Stimulated activated CD4-positive, alpha-beta T cell treated with anti-CD3 and anti-CD28 coated beads, Interleukin-1b, Interleukin-23, amount 100 ng/mL, for 1 hour (primary cell): ENCODE measurements at places on chromosomes 7 and 10.

- DNase-seq = no peak
These were observed 11.3 kb downstream of the ADAM12 start for GRCh38 chr10:126376956-126377355.

DNA sequence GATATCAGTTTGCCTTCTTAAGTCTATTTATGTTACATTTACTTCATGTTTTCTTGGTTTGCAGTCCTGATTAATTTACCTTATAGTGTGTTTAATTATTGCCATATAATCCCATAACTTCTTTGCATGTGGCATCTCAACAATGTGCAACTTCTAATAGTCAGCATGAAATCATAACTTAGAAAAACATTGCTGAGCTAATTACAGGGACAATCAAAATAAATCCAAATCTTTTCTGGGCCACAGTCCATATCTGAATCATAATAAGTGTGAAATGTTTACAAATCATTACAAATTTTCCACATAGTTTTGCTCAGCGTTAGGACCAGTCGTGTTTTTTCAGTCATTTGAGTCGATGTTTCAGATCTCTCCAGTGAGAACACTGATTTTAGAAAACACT, 29.1 kb upstream of the CABCOCO1 start:
- no peak for DNase-seq

- no peak for DNase-seq
These were observed 6.4 kb downstream of the DPYSL4 start for GRCh38 chr10:132192991-132193665.

- DNase-seq = no peak
These were observed 245.9 kb downstream of the AHR start for GRCh38 chr7:17544401-17544800.

GRCh38 chr7:98467570-98468312, 66.9 kb upstream of the BAIAP2L1 start:
- no peak for DNase-seq

- no peak for DNase-seq
These were observed 1.7 kb upstream of the WEE2 start for GRCh38 chr7:141706239-141707064.

DNA sequence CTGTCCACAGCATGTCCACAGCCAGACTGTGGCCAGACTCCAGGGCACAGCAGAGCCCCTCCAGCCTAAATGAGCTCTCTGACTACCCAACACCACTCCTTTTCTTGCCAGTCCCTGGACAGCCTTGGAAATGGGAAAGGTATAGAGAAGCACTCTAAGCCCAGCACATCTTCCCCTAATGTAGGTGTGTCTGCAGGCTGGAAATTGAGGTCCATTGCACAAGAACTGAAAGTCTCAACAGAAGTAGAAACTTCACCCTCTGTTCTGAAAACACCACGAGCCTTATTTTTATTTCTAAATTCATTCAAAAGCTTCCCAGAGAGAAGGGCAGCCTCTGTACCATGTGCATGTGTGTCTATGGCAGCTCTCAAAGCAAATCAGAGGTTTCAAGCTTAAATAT, 3.7 kb upstream of the KCNMA1 start:
- no peak for DNase-seq

GRCh38 chr10:110497438-110498086, at the start of gene DUSP5:
Gene DUSP5, plus strand, starts transcription at chr10:110497907. Its CDS starts 215 bp downstream, at chr10:110498122.
- DNase-seq = peak; percentile 90

- no peak for DNase-seq
These were observed 334.2 kb upstream of the MAGI2 start for GRCh38 chr7:79787623-79788022.

DNA sequence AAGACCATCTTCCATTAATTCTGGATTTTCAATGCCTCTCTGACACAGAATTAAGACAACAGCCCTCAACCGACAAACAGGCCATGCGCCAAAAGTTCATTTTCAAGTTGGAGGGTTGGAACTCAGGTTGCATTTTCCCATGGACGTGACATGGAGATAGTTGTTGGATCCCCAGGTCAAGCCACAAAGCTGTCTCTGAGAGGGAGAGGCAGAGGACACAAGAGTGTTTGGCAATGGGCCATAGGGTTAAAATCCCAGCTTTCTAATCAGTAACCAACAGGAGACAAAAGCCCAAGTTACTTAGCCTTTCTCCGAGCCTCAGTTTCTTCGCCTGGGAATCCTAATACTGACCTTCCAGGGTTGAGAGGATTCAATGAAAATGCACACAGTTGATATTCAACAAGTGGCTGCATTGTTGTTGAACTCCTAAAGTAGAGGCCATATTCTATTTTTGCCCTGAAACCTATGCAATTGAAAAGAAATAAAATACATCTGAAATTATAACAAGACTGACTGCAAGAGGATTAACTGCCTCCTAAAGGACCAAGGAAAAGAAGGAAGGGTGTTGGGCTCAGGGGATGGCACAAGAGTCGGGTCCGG, 44.3 kb downstream of the SORBS1 start:
- DNase-seq = no peak

DNA sequence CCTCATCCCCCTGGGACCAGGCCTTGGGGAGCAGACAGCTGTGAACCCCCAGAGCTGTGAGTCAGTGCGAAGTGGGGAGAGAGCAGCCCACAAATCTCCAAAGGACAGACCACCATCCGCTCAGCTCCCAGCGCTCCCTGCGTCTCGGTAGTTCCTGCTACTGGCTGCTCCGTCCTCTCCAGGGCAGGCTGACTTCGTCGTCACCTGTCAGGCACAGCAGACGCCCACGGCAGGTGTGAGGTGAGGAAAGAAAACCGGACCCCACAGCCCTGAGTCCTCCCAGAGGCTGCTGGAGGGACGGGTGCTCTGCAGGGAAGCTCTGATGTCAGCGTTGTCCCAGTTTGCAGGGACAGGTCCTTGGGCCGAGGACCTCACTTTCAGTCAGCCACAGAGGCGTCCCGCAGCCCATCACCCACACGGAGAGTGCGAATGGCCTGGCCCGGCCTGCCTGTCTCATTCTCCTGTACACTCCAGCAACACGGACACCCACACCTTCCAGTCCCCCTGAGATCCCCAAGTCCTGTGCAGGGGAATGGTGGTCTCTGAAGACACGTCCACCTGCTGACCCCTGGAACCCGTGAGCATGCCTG, 95.2 kb downstream of the DNAJB6 start:
- no peak for DNase-seq

DNA sequence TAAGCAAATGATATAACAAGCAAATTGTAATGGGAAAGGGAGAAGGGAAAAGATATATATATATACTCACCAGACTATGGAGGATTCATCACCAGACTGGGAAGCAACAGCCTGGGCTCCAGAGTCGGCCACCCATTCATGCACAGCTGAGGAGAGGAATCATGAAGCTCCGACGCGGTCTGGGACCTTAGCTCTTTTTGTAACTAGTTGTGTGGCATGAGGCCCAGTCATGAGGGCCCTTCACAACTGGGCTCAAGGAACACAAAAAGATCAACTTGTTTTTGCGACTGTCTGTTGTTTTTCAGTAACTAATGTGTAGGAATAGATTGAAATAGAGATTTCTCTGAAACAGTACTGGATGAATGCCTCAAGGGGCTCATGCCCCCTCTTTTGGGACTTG, 911.2 kb downstream of the TYW1 start:
- no peak for DNase-seq

DNA sequence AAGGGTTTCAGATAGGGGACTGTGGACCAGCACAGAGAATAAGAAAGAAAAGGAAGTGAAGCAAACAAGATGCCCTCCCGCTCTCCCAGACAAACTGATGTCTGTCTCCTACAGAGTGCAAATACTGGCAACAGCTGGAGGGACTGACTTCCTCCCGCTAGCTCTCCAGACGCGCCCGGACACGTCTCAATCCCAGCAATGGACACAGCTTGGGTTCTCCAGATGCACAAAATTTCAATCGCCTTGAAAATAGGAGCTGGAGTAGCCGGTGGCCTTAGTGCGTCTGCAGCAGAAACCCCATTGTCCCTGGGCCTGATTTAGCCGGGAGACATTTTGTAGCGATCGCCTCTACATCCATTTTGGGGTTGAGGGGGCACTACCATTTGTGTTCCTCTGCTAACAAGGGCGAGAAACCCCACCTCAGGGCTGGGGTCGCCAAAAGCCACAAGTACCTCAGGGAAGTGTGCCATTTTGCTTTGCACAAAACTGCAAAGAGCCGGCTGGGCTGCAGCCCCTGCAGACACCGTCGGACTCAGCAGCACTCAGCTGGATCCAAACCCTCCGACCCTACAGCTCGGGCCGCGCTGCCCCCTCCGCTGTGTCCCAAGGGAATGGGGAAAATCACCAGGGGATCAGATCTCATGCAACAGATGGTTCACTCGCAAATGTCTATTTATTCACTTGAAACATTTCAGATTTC, 5.9 kb downstream of the CPA2 start:
- no peak for DNase-seq

DNA sequence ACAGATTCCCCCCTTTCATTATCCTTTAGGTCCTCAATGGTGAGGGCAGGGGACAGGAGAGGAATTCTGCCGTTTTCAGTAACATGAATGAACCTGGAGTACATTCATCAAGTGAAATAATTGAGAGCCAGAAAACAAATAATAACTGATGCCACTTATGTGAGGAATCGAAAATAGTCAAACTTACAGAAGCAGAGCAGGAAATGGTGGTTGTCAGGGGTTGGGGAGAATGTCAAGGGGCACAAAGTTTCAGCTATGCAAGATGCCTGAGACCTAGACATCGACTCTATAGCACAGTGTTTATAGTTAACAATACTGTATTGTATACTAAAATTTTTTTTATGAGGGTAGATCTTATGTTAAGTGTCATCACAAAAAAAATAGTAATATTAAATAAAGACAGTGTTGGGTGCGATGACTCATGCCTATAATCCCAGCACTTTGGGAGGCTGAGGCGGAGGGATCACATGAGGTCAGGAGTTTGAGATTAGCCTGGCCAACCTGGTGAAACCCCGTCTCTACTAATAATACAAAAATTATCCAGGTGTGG, 1219.8 kb downstream of the GATA3 start:
- DNase-seq = no peak

DNA sequence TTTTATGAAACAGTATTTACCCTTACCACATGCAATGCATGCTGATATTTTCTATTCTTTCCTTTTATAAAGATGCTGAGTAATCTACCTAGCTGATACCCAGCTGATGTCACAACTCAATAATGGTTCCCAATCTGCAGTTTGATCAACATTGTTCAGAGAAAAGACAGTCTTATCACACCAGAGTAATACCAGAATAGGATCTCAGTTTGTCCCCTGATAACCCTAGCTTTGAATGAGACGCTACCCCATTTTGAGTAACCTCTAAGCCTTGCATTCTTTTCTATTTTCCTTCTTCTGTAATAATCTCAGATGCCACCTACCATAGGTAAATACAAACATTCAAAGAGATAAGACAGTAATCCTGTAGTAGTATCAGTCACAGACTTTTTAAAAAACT, 99.6 kb upstream of the RELN start:
- DNase-seq = no peak

- no peak for DNase-seq
These were observed 591.0 kb upstream of the PFKP start for GRCh38 chr10:2476218-2476811.

- DNase-seq = no peak
These were observed 1013.8 kb upstream of the MBL2 start for GRCh38 chr10:53786236-53786900.

- no peak for DNase-seq
These were observed 804.4 kb upstream of the CELF2 start for GRCh38 chr10:10213237-10213636.

GRCh38 chr7:26250239-26250638, 41.4 kb upstream of the SNX10 start:
- DNase-seq = no peak

DNA sequence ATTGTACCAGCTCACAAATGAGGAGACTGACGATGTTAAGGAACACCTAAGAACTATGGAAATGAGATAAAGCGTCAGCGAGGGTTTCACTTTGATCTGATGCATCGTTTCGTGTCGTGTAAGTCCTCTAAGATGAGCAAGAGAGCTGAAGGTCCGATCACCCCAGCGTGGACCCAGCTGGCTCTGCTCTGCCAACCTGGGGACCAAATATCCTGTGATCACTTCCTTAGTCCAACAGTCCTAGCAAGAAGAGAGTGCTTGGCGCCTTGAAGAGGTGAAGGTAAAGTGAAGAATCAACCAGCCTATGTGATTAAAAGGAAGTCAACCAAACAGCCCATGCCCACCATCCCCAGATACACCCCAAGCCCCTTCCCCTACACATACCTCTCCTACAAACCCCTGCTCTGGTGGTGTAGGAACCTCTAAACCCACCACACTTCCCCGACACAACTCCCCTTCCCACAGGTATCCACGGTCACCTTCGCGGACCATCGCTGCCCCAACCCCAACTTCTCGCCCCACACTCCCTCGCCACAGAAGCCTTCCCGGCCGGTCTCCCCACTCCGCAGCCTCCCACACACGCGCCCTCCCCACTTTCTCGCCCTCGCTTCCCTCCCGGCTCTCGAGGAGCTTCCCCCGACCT, 722 bp downstream of the UPF2 start:
- DNase-seq = no peak

GRCh38 chr7:93813514-93813913, 77.0 kb downstream of the TFPI2 start:
- no peak for DNase-seq

DNA sequence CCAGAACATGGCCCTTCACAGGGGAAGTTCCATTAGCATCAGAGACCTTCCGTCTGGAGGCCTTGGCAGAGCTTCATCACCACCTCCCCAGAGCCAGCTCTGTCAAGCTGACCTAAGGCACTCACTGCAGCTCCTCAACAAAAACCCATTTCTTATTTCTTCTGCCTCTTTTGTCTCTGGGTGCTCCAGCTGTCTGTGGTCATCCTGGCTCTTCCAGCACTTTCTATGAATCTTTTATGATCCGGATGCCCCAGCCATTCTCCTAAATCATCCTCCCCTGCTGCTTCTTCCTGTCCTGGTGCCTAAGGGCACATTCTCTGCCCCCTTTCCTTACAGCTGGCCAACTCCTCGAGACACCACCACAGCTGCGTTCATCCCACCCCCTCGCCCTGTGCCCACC, 171.7 kb upstream of the INSYN2A start:
- no peak for DNase-seq

GRCh38 chr10:1468811-1469210, 268.5 kb downstream of the ADARB2 start:
- no peak for DNase-seq

- no peak for DNase-seq
These were observed 51.2 kb upstream of the SGCE start for GRCh38 chr7:94706996-94707740.

DNA sequence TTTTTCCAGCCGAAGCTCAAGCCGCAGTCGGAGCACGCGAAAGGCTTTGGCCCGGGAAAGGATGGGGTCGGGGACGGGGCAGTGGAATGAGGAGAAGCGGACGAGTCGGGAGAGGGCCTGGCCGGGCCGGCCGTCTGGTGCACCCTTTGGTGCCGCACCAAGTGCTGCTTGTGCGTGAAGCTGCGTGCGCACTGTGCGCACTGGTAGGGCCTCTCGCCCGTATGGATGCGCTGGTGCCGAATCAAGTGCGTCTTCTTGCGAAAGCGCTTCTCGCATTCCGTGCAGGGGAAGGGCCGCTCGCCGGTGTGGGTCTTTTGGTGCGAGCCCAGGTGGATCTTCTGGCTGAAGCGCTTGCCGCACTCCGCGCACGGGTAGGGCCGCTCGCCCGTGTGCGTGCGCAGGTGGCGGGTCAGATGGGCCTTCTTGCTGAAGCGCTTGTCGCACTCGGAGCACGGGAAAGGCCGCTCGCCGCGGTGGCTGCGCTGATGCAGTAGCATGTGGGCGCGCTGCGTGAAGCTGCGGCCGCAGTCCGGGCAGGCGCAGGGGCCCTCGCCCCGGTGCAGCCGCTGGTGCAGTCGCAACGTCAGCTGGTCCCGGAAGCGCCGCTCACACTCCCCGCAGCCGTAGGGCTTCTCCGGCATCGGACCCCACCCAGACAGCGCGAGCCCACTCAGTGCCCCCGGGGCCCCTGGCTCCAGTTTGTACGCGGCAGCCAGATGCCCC, 7.8 kb downstream of the ZNF467 start:
- no peak for DNase-seq
